Cortex of kidney (tissue), 1 donor: ENCODE measurements at places on chromosomes 13 and 19.

DNA sequence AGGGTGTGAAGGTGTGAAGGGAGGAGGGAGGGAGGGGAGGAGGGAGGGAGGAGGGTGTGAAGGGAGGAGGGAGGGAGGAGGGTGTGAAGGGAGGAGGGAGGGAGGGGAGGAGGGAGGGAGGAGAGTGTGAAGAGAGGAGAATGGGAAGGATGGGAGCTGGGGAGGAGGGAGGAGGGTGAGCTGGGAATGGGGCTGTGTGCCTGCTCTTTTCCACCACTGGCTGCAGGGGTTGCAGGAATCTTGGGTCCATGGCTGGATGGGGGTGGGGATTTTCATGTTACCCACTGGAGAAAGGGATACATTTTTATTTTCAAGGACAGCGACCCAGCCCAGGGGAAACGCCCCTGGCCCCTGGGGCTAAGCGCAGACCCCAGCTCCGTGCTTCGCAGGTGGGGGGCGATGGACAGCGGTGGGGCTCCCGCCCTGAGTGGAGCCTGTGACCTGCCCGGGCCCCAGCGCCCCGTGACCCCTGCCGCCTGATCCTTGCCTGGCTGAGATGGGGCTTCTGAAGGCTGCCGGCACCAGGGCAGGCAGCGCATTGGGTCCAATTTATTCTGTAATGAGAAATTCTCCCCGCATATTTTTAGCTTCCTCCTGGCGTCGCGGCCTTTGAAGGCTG is 3.0 kb upstream of the EFNA2 start:
- DNase-seq, result no peak

GRCh38 chr19:44111910-44112463 is 1.2 kb upstream of the ZNF225 start:
- DNase-seq, result no peak

GRCh38 chr13:40613192-40613818 is 53.1 kb downstream of the FOXO1 start:
- no peak for DNase-seq

- no peak for DNase-seq
Observed at GRCh38 chr19:55454787-55455243, 6.6 kb downstream of the ISOC2 start.

DNA sequence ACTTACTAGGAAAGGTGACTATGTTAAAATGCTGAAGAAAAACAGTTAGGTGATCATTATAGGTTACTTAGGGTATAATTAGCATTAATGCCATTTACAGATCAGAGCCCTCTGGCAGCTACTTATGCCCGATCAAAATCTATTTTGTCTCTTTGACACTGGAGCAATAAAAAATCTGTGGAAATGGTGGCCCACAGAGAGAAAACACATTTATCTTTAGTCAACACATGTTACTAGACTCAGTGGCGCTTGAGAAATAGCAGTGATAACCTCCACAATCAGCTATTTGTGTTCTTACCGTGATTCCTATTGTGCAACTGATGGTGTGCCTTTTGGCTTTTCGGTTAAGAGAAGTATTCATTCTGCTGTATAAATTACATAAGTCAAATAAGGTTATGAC is 1519.6 kb downstream of the PCDH9 start:
- no peak for DNase-seq

DNA sequence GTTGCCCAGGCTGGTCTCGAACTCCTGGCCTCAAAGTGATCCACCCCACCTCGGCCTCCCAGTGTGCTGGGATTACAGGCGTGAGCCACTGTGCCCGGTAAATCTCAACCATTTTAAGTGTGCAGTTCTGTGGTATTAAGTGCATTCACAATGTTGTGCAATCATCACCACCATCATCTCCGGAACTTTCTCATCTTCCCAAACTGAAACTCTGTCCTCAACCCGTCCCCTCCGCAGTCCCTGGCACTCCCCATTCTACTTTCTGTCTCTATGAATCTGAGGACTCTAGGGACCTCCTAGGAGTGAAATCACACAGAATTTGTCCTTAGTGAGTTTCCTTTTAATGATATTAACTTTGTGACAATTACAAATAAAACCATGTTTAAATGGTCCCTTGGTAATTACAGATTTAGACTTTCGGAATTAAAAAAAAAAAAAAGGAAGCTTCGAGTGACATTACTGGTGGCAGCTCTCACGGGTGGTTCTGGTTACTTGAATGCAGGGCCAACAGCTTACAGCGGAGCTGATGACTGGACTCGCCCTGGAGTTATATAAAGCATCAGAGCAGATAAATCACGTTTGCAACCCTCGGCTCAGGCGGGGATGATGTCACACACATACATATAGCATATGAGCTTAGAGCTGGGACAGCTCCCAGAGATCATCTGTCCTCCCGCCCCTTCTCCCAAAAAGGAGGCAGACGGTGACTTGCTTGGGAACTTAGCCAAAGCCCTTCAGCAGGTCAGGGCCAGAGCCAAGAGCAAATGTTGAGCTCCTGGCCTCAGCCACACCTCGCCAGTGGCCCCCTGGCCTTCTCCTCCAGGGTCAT is 89.8 kb downstream of the ZNF557 start:
- DNase-seq, result no peak

GRCh38 chr19:29044037-29044436 is 168.9 kb downstream of the UQCRFS1 start:
- DNase-seq, result no peak

GRCh38 chr19:18202778-18203407 is 949 bp downstream of the RAB3A start:
- DNase-seq, result no peak

DNA sequence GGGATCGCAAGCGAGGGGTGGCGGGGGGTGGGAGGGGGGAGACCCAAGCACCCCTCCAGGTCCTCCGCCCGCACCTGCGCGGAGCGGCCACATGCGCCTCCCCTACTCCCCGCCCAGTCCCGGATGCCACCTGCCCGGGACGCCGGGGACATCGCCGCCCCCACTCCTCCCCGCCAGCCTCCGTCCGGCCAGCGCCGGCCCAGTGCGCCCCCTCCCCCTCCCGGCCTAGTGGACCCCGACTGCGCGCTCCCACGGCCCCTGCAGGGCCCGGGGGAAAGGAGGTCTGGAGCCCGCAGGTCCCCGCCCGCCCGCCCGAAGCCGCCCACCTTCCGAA is 263 bp downstream of the RHPN2 start:
- DNase-seq, result no peak

DNA sequence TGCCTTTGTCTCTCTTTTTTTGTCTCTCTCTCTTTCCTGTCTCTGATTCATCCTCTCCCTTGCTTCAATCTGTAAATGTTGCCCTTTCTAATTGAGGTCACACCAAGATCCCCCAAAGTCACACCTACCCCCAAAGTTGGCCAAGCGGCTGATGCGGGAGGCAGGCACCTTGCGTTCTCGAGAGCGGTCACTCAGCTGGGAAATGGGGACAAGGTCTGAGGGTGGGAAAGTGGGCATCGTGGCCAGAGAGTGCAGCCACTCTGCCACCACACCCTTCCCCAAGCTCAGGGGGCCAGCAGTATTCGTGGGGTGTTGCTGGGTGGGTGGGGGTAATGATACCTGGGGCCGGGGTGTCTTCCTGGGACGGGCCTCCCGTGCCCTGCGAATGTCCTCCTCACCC is 2.7 kb downstream of the COQ8B start:
- DNase-seq, result no peak

- no peak for DNase-seq
Observed at GRCh38 chr13:42969565-42970172, 22.4 kb downstream of the EPSTI1 start.

DNA sequence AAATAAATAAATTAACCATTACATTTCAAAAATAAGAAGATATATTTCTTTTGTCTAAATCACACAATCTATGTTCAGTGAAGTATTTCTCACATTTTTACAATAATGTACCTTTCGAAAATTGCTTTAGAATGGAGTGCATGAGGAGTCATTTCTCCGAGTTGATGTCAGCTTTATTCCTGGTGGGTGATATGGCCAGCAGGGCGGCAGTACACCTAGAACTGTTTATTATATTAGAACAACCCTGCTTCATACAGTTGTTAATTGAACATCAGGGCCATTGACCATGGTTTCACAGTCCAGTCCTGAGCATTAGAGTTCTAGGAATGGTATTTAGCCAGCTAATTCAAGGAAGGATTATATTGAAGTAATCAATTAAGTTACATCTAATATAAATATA is 696.3 kb upstream of the SLC10A2 start:
- DNase-seq, result no peak

GRCh38 chr19:17236811-17237543 is 8.7 kb downstream of the NR2F6 start:
- no peak for DNase-seq

DNA sequence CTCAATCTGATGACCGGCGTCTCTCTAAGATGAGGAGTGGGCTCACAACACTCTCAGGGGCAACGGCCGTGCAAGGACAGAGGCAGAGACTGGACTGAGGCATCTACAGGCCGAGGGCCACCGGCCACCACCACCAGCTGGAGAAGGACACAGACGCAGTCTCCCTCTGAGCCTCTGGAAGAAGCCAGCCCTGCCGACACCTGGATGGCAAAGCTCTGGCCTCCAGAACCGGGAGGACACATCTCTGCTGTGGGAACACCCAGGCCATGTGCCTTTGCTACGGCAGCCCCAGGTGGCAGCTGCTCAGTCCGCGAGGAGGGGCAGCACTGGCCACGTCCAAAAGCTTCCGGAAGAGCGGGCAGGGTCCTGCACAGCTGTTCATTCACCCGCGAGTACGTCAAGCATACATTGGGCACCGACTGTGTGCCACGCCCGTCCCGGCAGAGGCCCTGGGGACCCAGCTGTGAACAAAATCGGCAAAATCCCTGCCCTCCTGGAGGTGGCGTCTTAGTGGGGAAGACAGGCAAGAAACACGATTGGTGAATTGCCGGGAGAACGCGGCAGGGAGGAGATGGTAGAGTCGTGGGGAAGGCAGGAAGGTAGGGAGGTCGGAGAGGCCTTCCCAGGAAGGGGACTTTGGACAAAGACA is 17.1 kb downstream of the C2CD4C start:
- no peak for DNase-seq

DNA sequence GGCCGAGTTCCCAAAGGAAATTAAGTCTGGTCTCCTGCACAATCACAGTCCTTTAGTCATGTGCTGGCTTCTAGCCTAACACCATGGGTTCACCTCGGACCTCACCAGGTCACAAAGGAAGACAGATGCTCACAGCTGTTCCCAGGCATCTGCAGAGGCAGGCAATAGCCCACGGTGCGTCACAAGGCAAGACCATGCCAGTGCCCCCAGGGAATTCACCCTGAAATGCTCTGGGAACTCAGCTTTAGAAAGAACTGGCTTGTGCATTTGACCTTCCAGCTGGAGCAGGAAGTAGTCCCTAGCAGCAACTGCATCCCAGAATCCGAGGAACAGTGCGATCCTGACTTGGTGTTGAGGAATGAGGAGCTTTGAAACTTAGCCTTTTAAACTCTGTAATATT is 96.8 kb upstream of the WASF3 start:
- no peak for DNase-seq

DNA sequence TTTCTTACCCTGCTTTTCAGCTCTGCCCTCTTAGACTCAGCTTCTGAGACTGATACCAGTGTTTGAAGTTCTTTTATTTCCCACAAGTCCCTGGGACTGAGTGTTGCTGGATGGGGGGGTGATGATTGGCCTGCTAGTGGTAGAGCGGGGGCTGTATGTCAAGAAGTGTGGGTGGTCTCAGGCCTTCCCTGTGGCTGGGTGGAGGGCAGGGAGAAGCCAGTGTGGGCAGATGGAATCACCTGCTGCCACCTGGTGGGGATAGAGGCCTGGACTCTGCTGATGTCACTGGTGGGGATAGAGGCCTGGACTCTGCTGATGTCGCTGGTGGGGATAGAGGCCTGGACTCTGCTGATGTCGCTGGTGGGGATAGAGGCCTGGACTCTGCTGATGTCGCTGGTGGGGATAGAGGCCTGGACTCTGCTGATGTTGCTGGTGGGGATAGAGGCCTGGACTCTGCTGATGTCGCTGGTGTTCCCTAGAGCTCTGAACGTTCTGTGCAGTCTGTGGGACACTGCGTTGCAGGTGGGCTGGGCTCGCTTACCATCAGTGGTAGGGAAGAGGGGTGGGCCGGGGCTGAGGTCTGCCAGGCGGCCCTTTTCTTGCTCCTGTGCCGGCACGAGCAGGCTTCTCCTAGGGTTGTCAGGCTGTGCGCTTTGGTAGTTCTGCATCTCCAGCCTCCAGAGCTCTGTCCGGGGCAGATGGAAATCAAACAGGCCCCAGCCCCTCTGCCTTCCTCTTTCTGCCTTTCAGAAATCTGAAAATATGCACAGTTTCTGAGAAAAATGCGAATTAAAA is 101.3 kb downstream of the ARHGEF7 start:
- DNase-seq, result no peak

DNA sequence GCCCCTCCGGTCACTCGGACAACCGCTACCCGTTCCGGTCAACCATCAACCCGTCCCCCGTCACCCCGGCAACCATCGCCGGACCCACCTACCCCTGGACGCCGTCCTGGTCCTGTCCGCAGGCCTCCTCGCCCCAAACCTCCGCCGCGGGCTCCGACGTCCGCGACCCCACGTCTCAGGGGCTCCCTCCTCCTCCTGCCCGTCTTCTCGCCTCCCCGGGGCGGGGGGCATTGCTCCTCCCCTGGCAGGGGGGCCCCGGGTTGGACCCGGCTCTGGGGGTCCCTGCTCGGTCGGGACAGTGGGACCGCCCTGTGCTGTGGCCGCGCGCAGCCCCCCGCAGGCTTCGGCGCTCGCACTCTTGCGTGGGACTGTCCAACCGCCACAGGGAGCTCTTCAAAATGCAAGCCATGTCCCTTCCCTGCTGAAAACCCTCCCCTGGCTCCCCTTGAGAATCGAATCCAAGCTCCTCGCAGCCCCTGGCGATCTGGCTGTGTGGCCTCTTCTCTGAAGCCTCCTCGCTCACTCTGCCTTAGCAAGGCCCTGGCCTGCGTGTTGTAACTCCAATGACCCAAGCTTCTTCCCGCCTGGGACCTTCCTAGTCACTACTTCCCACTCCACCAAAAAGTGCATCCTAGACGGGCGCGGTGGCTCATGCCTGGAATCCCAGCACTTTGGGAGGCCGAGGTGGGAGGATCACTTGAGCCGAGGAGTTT is 8.4 kb downstream of the EPHX3 start:
- DNase-seq, result no peak

GRCh38 chr13:47521890-47522487 is 479.1 kb downstream of the SUCLA2 start:
- no peak for DNase-seq

GRCh38 chr13:62556978-62557377 is 1141.3 kb upstream of the PCDH20 start:
- DNase-seq, result no peak

GRCh38 chr19:32357720-32358119 is 12.3 kb downstream of the ZNF507 start:
- no peak for DNase-seq

DNA sequence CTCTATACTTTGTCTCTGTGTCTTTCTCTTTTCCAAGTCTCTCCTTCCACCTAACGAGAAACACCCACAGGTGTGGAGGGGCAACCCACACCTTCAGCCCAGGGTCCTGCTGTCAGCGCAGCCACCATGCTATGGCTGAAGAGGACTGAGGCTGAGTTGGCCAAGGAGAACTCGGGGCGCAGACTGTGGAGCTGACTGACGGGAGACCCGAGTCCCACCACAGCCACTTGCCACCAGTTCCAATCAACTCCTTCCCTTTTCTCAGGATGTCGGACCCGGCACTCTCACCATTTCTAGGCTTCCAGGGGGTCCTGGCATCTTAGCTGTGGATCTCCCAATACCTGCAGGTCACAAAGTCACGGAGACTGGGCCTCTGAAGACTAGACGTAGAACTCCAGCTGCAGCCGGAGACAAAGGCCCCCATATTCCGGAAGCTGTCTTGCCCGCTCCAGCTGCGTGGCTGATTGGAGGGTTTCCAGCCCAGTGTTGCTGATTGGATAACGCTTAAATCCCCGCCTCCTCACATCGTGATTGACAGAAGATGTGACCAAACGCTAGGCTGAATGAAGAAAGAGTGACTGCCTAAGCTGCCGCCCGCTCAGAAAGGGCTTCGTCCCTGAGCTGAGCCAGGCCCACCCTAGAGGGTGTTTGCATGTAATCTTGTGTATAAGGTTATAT is 63.6 kb downstream of the ZNF429 start:
- no peak for DNase-seq
